NCI-H1417 treated with DMSO at 0.1 percent for 48 hours (cell line): ENCODE measurements at places on chromosomes 2 and 18.

- DNase-seq = no peak
These were observed 29.0 kb downstream of the CENPO start for GRCh38 chr2:24822049-24822706.

DNA sequence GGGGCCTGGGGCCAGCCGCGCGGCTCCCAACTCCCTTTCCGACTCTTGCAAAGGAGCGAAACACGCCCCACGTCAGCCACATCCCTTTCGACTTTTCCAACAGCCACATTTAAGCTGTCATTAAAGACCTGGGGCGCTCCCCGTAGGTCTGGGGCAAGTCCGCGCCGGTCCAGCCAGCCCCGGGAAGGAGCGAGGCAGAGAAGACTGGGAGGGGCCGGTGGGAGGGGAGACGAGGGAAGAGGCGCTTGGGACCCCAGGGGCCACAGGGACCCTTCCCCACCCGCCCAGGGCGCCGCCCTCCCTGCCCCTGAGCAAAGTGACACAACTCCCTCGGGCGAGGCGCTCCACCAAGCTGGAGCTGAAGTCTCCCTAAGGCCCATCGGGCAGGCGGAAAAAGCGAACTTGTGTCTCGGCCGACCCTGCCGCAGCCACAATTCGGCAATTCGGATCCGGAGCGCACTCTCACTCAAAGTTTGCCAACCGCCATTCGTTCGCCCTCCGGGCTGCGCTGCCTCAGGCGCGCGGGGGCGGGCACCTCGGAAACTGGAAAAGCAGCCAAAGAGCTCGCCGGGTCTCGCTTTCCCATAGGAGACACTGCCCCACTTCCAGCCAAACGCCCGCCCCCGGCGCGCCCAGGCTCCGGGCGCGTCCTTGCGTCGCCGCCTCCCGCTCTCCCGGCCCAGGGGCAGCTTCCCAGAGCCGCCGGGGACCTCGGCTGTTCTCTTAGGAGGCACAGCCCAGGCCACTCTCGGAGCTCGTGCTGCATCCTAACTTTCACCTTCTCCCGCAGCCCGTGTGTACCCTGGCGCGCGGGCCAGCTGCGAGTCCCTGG lies 1.1 kb upstream of the KCTD1 start:
- no peak for DNase-seq

- DNase-seq = no peak
These were observed 27.6 kb upstream of the ASPRV1 start for GRCh38 chr2:69989009-69989408.

DNA sequence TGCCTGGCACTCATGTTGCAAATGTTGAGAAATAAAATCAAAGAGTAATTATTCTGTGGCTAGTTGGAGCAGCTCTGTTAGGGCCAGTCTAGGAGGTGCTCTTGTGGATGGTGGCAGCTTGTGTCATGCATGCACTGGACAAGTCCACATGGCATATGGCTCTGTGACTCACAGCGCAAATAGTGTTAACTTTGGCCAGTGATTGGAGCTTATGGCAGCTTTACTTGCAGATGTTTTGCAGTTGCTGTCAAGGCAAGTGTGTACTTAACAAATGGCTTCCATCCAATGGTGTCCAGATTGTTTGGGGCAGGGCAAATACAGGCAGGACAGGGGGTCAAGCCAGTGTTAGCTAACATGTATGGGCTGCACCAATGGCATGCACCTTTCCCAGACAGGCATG lies 26.1 kb upstream of the TMX3 start:
- DNase-seq = no peak

DNA sequence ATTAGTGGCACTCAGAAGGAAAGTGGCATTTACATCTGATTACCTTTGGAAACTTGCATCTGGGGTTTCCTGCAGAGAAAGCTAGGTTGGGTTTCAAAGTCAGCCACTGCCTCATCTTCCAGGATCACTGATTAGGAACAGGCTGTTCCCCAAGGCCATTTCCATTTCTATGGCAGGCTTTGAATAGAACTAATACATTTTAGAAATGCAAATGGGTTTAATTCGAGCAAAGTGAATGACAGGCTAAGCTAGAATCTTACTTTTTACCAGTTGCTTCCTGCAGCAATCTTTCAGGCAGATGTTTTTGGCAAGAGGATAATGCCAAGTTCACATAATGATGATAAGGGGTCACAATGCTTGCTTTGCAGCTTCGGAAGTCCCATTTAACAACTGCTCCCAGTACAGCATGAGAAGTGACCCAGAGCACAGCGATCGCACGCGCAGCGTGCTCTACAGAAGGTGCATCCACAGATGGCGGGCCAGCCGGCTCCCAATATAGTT lies 336.7 kb downstream of the LPIN1 start:
- no peak for DNase-seq

DNA sequence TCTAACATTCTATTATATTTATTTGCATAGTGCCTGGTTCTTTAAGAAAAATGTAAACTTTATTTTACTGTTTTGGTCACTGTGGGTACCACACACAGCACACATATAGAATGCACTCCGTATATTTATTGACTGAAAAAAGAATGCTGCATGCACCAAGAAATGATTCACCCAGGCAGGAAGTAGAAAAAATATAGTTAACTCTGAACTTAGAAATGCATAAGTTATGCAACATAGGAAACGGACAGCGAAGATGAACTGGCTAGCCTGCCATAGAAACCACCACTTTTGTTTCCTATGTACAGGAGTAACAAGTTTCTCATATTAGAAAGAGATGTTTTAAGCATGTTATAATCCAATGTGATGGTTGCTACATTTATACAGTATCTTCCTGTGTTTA lies 635.8 kb downstream of the DSC3 start:
- DNase-seq = no peak

GRCh38 chr2:174744111-174744510 lies 20.2 kb downstream of the CHRNA1 start:
- no peak for DNase-seq

DNA sequence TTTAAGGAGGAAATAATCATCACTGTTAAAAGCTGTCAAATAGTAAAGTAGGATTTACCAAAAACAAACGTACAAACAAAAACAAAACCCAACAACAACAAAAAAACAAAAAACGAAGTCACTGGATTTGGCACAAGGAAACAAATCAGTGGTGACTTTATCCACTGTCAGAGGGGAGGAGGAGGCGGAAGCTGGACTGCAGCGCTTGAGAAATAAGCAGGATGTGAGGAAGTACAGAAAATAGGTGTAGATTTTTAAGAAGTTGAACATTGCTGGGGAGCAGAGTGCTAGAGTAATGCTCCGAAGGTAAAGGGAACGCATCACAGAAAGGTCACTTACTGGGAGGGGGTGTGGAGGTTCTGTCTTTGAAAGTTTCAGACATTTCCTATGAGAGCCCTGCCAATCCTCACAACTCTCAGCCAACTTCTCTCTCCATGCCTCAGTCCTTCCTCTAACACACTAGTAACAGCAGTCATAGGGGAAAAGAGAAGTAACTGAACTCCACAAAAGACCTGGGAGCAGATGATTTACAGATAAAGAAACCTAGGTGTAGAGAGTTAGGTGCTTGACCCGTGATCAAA lies 220.2 kb upstream of the SMAD7 start:
- DNase-seq = no peak

DNA sequence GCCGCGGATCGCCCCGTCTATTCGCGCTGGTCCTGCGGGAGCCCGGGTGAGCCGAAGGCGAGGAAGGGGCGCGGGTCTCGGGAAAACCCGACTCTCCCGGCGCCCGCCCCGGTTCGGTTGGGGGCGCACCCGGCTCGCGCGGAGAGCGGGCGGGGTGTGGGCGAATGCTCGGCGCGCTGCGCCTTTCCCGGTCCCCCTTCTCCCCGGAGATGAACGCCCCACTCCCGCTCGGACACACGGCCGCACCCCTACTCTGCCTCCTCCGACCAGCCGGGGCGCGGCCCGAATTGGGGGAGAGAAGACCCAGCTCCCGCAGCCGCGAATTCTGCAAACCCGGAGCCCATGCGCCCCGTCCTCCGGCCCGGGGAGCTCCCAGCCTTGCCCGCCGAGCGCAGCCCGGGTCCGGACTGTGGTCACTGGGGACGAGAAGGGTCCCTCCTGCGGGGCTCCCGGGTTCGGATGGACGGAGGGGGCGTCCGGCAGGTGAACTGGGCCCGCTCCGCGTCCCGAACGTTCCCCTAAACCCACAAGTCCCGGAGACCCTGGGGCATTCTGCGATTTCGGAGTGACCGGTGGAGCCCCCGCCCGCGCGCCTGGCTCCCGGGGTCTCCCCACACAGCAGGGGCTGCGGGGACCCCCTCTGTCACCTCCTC lies 734 bp downstream of the KCNG2 start:
- no peak for DNase-seq

DNA sequence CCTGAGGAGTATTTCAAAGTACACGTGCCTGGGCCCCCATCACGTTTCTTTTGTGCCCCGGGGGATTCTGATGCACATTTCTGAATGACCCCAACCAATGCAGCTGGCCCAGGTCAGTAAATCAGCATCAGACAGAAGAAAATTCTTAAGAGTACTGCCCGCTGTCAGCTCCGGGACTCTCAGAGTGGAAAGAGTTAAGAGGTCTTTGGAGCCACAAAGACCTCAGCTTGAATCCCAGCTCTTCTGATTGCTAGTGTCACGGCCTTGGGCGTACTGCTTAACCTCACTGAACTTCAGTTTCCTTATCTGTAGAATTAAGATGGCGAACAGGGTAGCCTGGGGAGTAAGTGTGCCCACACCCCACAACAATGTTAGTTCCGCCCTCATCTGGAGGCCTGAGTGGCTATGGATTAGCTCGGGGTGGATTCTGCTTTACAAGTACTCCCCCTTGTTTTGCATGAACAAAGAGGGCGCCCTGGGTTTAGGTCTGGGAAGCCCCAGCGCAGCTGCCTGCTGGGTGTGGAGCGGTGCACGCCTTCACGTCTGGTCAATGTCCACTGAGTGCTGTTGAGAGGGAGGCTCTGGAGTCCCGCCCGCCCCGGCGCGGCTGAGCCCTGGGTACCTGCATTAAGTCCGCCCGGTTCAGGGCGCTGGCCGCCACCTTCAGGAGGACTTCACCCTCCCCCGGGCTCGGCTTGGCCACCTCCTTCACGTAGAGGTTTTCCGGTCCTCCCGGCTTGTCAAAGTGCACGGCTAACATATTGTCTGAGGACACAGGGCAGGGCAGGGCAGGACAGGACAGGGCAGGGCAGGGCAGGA lies 858 bp downstream of the TP53I3 start:
- DNase-seq = peak; percentile 24

DNA sequence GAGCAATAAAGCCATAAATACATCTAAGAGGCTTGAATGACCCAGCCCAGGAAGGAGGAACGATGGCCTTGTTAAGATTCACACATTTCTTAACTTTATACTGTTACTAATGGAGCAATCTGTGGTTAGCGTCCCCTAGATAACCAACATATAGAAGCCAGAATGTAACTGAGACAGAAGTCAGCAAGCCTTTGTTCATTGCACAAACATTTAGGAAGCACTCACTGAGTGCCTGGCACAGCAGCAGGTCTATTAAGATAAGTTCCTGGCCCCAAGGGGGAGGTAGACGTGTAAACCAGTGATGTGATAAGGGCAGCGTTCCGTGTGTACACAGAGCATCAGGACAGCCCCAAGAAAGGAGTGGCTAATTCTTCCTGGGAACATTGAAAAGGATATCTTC lies 63.6 kb upstream of the ATL2 start:
- DNase-seq = no peak

- DNase-seq = no peak
These were observed 150.9 kb downstream of the EHBP1 start for GRCh38 chr2:62856228-62857040.

GRCh38 chr2:217846321-217846743 lies 156.5 kb downstream of the TNS1 start:
- DNase-seq = no peak

- no peak for DNase-seq
These were observed 61.8 kb downstream of the CDH2 start for GRCh38 chr18:28115149-28115550.

DNA sequence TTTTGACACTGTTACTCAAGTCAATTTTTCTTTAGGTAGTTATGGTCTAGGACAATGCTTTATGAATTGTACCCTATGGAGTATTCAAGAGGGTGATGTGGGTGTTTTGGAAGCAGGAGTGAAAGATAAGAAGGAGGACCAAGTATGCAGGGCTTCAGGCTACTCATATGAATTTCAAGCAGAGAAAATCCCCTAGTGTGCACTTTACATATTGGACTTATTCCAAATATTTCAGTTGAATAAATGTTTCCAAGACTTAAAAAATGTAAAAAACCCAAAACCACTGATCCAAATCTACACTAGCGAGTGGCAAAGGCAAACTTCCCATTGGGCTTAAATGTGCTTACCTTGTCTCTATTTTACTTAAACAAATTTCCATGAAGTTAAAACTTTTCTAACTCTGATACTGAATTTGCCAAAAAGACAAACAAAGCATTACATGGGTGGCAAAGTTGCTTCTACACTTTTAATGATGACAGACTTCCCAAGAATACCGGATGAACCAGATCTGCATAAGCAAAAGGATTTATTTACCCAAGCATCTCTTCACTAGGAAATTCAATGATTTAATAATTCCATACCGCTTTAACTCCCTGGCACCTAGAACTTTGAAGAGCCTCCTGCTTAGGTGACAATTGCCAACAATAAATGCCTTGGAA lies 1233.5 kb upstream of the NXPH2 start:
- DNase-seq = no peak

DNA sequence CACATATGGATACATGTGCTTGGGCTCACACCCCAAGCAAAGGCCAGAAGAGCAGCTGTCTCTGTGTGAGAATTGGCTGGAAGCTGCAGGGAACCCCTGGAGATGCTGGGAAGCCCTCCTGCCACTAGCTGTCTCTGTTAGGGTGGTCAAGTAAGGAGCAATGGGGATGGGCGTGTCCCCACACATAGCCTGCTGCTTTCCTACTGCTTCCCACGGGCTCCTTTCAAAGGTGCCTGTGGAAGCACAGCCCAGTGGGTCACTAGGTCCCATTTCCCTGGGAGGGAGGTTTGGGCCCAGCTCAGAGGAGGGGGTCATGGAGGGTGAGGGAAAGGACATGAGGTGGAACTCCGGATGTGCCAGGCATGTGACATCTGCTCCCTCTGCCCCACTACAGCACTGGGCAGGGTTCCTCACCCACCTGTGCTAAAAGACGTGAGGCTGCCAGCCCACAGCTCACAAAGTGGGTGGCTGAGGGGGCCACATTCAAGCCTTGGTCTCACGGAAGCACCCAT lies 24.4 kb upstream of the MAL start:
- no peak for DNase-seq
